ENCODE measurements at places on chromosomes 2 and 18. TPM values are rescaled to one million over a fixed set of nuclear protein-coding genes. Genes with fewer than 3 reads are reported as not detected.

DNA sequence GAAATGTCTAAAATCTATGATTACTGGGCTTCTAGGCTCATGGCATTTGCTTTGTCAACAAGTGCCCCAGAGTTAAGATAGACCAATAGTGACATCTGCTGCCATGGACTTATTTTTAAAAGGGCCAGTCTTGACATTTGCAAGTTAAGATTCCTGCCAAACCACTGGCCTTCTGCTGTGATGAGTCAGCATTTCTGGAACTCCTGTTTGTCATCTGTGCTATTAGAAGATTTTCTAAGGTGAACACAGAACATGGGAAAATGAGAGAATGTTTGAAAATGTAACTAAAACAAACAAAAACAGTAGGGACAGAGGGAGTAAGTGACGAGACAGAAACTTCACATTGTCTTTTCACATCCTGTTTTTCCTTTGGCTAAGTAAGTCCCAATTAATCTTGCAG, 93.7 kb upstream of the WDR75 start:
- DNase-seq: peak; percentile 78

- DNase-seq: no peak
These were observed 264.7 kb downstream of the PAX3 start for GRCh38 chr2:222034058-222034457.

RBFA gene
- 37.4 TPM for polyA plus RNA-seq

NPHP1 gene
- polyA plus RNA-seq: 4.5 TPM

INPP5D gene
- polyA plus RNA-seq: 5.0 TPM

Data from muscle of arm (tissue), 14 donors.